ENCODE measurements at places on chromosomes 5 and 9.

- DNase-seq = peak; percentile 36
Observed at GRCh38 chr5:1125030-1125357, 13.1 kb upstream of the SLC12A7 start.

DNA sequence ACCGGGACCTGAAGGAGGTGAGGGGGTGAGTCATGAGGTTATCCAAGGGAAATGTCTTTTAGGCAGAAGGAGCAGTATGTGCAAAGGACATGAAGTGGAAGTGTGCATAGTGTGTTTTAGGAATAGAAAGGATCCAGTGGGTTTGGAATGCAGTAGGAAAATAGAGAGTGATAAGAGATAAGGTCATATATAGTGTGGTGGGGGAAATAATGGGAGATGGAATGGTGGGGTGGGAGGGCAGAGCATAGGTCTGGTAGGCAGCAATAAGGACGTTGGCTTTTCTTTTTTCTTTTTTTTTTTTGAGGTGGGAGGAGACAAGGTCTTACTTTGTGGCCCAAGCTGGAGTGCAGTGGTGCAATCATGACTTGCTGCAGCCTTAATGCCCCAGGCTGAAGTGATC, 17.8 kb downstream of the SNX24 start:
- no peak for DNase-seq

GRCh38 chr9:129173296-129174101, 4.6 kb downstream of the IER5L start:
- DNase-seq = peak; percentile 51

- no peak for DNase-seq
Observed at GRCh38 chr9:126448136-126448535, 121.5 kb downstream of the MVB12B start.

DNA sequence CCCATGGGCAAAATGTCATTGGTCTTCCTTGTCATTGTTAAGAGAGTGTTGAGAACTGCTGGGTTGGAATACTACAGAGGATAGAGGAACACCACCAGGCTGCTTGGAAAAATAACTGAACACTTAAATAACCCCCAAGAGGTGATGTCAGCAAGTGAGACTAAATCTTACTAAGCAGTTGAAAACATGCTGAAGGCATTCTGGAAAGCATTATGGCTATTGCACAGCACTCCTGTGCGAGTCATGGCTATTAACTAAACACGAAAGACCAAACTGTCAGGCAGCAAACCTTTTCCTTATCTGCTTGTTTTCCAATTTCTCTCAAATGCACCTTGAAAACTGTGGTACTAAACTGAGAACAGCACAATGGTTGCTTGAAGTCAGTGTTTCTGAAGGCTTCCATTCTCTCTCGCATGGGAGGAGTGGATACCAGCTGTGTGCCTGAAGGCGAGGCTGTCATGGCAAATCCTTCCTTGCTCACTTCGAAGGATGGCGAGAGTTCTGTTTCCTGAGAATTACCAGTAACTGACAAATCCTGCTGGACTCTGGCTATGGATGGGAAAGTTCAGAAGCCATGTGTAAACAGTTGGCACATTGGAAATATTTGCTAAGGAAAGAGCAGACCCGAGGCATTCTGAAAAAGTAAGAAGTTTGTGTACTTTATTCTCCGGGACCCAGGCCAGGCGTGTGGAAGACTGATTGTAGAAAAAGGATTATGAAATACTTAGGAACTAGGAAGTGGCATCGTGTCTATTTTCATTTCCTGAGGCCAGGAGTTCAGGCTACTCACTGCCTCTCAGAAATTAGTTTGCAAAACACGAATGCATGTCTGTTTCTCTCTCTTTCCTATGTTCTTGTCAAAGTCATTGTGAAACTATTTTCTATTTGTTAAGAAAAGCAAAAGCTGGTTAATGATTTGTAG, 182.1 kb downstream of the DMRT2 start:
- DNase-seq = peak; percentile 89

GRCh38 chr5:135433681-135434426, 13.3 kb downstream of the DCANP1 start:
- peak; percentile 32 for DNase-seq

DNA sequence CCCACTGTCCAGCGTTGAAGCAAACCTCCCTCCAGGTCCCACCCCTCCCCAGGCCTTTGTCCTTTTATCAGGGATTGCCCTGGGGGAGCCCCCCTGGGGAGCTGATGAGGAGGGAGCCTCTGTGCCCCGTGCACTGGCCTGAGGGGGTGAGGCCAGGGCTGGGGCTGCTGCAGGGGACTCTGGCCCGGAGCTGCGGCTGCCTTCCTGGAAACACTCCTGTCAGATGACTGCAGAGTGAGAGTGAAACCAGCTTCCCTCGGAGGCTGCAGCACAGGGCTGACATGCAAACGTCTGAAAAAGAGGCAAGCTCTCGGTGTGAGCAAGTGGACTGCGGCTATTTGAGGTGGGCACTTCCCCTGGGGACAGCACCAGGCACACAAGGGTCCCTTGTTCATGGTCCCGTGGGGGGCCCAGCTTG, 4.6 kb upstream of the TRAF2 start:
- no peak for DNase-seq

DNA sequence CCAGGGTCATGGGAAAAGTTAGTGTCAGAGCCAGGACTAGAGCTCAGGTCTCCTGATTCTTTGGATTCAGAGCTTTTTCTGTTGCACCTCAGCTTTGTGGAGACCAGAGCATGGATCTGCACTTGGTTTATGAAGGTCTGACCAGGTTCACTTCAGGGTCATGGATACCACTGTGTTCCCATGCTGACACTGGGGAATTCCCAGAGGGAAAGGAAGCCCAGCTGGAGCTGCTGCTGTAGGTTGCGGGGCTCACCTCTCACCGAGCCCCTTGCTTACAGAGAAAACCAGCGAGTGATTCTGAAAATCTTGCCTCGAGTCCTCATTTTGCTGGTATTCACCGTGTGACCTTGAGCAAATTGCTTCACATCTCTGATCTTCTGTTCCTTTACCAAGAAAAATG, 83.0 kb downstream of the RGS3 start:
- no peak for DNase-seq

DNA sequence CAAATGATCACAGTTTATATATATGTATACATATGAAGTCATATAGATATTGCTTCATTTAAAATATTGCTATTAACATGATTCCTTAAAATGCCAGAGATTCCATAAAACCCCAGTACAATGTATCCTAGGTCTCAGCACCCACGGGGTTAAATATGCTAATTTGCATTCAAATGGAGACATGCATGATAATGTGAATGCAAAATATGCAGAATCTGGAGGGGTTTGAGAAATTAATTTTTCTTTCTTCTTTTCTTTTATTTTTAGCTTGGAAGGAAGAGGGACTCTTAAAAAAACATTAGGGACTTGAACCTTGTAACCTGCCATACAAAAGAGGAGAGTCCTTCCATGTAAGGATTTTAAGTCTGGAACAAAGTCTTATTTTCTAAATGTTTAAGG, 211.9 kb downstream of the MEF2C start:
- DNase-seq = no peak

GRCh38 chr9:124130277-124131075, 118.9 kb downstream of the LHX2 start:
- DNase-seq = no peak

DNA sequence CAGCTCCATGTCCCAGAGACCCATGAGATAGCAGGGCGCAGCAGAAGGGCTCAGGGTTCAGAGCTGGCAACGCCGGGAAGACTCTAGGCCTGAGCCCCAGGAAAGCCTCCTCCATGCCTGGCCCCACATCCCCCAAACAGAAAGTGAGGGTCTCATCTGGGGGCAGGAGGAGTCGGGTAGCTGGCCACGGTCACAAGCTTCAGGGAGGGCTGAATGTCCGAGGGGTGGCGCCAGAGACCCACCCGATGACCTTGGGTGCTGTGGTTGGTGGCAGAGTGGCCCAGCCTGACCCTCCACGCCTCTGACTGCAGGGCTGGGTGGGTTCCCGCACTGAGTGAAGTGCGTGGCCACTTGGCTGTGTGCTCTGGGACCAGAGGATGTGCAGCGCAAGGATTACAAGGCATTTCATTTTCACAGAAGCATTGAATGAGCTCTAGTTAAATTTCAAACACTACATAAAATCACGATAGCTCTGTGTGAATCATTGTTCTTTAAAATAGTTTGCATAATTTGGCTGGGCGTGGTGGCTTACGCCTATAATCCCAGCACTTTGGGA, 3.0 kb downstream of the C8G start:
- DNase-seq = peak; percentile 49

DNA sequence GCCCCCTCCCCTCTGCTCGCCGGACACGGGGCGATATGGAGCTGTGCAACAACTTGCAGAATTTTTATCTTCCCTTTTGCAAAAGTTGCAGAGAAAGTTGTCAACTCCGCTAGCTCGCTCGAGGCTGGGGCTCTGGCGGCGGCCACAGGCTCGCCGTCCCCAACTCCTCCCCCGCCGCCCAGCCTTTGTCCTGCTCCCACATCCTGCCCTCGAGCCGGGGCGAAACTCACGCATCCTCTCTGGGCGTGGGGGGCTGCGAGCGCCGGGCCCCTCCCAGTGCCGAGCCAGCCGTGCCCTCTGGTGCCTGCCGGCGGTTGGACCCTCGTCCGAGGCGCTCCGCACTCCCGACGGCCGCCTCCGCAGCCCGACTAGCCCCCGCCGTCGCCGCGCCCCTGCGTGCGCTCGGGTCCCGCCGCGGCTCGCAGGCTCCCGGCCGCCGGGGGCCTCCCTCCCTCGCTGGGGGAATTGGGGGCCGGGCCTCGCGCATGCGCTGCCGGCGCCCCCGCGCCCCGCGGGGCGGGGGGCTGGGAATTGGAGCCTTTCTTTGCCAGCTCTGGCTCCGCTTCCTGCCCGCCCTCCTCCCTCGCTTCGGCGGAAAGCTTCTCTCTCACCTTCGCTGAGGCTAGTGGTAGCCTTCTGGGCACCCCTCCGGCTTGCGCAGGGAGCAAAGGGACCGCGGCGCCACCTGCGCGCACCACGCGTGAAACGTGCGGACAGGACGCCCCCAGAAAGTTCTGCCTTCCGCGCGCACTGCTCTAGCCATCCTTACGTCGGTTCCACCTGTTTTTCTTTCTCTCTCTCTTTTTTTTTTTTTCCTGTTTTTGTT, at the start of gene CCNJL:
Gene CCNJL (minus strand): TSS at position 431 of the 826 bp plus-strand sequence. CDS start 641 bp downstream, outside the sequence.
- no peak for DNase-seq

GRCh38 chr9:110065532-110065931, 142.4 kb downstream of the C9orf152 start:
- peak; percentile 63 for DNase-seq

DNA sequence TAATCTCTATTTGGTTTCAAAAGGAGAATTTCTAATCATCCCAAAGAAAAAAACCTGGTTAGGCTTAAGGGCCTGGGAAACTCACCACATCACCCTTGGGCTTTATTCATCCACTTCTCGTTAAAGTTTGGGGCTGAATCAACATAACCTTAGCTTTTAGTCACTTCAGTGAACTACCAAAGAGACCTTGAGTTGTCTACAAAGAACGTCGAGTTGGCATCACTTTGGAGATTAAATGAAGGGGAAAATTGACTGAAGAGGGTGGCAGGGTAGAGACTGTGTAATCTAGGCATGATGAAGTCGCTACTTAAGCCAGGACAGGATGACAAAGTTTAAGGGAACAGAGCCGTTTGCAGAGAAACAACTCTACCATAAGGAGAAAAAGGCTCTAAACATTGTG, 341.4 kb downstream of the RAB3C start:
- no peak for DNase-seq

GRCh38 chr5:78560000-78560855, 88.3 kb downstream of the LHFPL2 start:
- DNase-seq = no peak

GRCh38 chr9:134289241-134289875, 36.9 kb upstream of the RXRA start:
- DNase-seq = no peak

- DNase-seq = no peak
Observed at GRCh38 chr9:93143830-93144530, 9.9 kb upstream of the NINJ1 start.

DNA sequence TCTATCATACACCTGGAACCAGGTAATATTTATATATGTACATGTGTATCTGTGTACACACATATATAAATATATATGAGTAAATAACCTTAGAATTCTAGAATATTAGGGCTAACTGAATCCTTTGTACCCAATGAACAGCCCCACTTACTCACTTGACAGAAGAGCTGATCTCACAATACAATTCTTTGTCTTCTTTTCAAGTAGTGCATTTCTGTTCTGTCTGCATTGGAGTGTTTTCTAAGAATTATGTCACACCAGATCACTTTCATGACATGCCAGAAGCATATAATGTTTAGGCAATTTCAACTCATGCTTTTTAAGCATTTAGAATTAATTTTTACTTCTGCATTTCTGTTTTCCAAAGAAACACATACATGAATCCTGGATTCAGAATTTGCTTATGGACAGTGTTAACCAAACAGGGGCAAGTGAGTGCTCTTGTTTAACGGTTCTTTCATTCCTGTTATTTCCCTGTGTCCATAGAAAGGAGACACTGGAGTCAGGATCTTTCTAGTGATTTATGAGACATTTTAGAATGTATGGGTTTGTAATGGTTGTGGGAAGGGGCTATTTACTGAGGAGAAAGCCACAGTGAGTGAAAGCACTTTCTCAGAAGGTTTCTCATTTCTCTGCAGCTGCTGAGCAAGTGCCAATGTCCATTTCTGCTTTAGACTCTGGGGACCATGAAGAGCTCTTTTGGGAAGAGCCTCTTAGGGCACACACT, 123.2 kb downstream of the RMI1 start:
- no peak for DNase-seq

- DNase-seq = no peak
Observed at GRCh38 chr9:133589454-133590227, 19.5 kb downstream of the FAM163B start.

DNA sequence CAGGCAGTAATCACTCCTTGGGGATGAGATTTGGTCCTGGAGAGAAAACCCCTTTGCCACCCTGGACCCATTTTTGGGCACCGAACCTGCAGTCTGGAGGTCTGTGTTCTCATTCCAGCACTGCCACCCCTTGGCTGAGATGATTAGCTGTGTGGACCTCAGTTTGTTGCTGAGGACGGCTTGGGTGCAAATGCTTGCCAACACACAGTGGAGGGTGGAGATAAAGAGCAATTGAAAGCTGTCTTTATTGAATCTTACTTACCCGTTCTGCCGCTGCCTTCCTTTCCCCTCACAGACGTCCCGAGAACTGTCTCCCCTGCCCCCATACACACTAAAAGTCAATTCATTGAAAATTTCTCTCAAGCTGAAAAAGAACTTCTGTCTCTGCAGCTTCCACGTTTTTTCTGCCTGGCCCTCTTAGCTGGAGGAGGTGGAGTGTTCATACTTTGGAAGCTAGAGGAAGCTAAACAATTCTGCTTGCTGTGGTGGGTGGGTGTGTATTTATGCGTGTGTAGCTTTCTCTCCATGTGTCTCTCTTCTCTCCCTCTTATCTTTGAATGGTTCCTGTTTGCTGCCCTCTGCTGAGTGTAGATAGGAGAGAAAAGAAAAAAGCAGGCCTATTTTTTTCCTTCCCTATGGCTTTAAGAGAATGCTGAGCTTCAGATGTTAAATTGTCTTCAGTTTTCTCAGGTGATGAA, 6.6 kb downstream of the GALNT10 start:
- peak; percentile 62 for DNase-seq

Measured in AG10803 (cell line).